ENCODE measurements at places on chromosomes 6 and 20. TPM values are rescaled to one million over a fixed set of nuclear protein-coding genes. Genes with fewer than 3 reads are reported as not detected.

DNA sequence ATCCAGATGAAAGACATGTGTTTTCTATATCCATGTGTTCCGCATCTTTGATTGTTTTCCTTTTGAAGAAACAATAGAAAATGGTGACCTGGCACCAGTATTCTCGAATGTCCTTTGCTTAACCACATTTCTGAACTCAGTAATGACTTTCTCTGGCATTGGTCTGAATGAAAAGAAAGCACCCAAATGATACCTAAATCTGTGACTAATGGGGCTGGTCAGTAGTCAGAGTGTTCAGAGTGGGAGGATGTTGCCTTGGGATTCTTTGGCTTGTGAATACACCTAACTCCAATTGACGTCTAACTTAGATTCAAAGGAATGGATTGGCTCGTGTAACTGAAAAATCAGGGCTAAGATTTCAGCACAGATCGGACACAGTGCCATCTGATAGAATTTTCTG lies 27.1 kb downstream of the PARD6B start:
- DNase-seq = no peak
- H3K27me3 ChIP-seq = no peaks in the 10 kb centered on the region
- H3K27ac ChIP-seq = no peak overlapping the region
- H3K36me3 ChIP-seq = no peaks in the 10 kb centered on the region
- no peaks in the 10 kb centered on the region for H3K4me1 ChIP-seq

GRCh38 chr6:69816569-69816968 lies 19.8 kb upstream of the LMBRD1 start:
- H3K36me3 ChIP-seq = no peaks in the 10 kb centered on the region
- H3K27me3 ChIP-seq = no peaks in the 10 kb centered on the region
- H3K27ac ChIP-seq = no peak overlapping the region
- H3K4me3 ChIP-seq = no peak overlapping the region
- no peak for DNase-seq
- no peaks in the 10 kb centered on the region for H3K4me1 ChIP-seq

DNA sequence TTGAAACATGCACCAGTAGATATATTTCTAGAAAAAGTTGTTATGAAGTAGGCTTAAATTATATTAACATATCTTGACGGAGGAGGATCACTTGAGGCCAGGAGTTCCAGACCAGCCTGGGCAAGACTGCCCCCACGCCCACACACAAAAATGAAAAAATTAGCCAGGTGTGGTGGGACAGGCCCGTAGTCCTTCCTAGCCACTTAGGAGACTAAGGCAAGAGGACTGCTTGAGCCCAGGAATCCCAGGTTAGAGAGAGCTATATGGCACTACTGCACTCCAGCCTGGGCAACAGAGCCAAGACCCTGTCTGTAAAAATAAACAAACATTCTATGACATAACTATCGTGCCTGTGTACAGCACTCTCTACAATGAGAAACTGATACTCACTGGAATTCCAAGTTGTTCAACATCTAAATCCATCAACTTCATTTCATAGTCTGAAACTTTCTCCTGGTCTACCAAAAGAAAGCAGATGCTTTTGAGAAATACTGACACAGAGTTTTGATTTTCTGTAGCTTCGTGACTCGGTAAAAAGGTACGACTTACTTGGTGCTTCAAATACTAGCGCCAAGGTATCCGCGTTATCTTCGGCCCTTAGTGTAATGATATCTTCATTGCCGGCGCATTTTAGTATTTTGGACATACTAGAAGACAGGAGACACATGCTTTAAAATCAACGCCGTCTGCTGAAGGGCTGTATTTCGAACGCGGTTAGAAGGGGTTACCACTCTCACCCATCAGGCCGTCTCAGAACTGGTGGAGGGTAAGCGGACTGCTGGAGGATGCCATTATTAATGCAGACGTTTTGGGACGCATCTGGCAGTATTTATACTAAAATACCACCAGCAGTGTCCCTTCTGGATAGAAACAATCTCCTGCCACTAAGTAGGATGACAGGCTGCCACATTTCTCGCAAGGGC lies 1.3 kb downstream of the PCNA start:
- H3K4me3 ChIP-seq = peak overlapping the region; percentile 75
- H3K27me3 ChIP-seq = no peaks in the 10 kb centered on the region
- H3K27ac ChIP-seq = peak overlapping the region; percentile 87
- H3K36me3 ChIP-seq = peaks cover 7% of the 10 kb centered on the region
- no peak for DNase-seq

DNA sequence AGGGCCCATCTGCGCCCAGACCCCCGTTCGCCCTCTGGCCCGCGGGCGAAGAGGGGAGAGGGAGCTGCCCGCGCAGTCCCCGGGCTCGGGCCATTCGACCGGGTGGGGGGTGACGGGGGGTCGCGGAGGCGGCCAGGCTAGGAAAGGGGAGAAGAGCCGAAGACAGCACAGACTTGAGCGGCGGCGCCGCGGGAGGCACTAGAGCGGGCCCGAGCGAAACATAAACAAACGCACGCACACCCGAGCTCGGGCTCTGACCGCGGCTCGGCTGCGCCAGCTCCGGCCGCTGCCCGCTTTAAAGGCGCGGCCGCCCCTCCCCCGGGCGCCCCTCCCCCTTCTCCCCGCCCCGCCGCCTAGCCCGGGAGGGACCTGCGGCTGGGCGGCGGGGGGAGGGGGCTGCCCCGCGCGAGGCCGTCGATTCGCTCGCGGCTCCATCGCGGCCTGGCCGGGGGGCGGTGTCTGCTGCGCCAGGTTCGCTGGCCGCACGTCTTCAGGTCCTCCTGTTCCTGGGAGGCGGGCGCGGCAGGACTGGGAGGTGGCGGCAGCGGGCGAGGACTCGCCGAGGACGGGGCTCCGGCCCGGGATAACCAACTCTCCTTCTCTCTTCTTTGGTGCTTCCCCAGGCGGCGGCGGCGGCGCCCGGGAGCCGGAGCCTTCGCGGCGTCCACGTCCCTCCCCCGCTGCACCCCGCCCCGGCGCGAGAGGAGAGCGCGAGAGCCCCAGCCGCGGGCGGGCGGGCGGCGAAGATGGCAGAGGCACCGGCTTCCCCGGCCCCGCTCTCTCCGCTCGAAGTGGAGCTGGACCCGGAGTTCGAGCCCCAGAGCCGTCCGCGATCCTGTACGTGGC lies at the start of gene FOXO3:
FOXO3 (plus strand) TSS at position 455 of the 846 bp plus-strand sequence; CDS start at position 747, 292 bp downstream.
- peak within 1 kb of the TSS; percentile 89 for H3K4me3 ChIP-seq
- no peaks in the 10 kb centered on the region for H3K36me3 ChIP-seq
- H3K4me1 ChIP-seq = peaks cover 50% of the 10 kb centered on the region
- no peaks in the 10 kb centered on the region for H3K27me3 ChIP-seq

GRCh38 chr6:146871611-146872425 lies 273.0 kb downstream of the ADGB start:
- no peak overlapping the region for H3K27ac ChIP-seq
- no peaks in the 10 kb centered on the region for H3K36me3 ChIP-seq
- DNase-seq = no peak
- H3K27me3 ChIP-seq = no peaks in the 10 kb centered on the region
- H3K4me3 ChIP-seq = no peak overlapping the region

DNA sequence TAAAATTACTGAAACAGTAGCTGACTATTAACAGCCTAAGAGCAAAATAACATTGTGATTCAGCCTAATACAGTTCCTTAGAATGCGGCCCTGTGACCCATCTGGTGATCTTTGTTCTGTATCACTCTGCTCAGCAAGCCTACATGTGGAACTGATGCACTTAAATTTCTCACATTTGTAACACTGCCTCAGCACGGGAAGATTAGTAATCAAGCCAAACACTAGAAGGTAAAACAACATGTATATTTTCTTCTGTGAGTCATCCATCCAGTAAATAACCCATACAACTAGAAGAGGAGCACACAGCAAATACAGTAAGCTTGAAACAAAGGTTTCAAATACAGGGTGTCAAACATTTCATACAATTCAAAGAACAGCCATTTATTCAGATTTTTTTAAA lies 189.7 kb upstream of the NOX3 start:
- no peaks in the 10 kb centered on the region for H3K36me3 ChIP-seq
- no peak for DNase-seq
- H3K4me3 ChIP-seq = no peak overlapping the region

DNA sequence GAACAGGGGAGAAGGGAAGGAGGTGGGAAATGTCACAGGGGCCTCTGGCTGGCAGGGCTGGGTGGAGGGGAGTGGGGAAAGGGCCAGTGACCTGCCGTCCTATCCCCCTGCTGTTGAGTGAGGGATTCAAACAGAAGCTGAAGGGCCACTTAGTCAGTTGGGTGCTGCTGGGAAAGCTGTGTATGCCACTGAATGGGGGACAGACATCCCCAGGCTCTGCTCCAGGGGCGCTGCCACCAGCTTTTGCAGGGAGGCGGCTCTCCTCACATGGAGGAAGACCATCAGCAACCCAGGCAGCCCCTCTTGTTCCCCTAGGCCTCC lies 50.0 kb downstream of the MDGA1 start:
- peaks cover 16% of the 10 kb centered on the region for H3K27me3 ChIP-seq
- H3K27ac ChIP-seq = no peak overlapping the region
- no peaks in the 10 kb centered on the region for H3K36me3 ChIP-seq
- H3K4me1 ChIP-seq = peaks cover 12% of the 10 kb centered on the region

GRCh38 chr6:28003059-28003458 lies 46.0 kb downstream of the OR2B6 start:
- no peaks in the 10 kb centered on the region for H3K27me3 ChIP-seq
- no peaks in the 10 kb centered on the region for H3K36me3 ChIP-seq
- no peak for DNase-seq
- no peak overlapping the region for H3K27ac ChIP-seq
- H3K4me3 ChIP-seq = no peak overlapping the region

DNA sequence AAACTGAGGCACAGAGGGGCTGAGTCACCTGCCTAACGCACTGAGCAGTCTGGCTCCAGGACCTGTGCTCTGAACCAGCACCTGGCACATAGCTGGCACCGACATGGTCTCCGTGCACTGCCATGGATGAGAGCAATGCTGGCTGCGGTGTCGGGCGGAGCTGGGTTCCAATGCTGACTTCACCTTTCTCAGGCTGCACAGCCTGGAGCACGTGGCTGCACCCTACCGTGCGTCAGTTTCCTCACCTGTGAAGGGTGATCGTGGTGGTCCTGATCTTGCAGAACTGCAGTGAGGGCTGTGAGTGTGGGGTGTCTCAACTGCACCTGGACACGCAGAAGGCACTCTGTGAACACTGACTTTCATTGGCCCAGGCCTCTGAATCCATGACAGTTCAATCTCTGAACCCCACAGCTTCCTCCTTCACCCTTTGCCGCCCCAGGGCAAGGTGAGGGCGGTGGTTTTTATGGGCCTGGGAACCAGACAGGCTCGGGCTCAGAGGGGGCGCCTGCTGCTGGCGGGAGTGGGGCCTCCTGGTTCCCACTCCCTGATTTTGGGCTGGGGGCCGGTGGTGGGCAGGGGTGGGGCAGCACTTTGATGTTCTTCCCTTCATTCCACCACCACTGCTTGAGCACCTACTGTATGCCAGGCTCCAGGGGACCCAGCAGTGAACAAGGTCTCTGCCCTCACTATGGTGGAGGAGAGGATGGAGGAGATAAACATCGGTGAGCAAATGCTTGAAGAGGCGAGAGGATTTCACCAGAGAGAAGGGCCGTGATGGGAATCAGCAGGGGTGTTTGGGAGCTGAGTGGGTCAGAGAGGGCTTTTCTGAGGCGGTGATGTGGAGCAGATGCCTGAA lies 102.9 kb downstream of the CEBPB start:
- no peak for DNase-seq
- peaks cover 28% of the 10 kb centered on the region for H3K4me1 ChIP-seq
- H3K27ac ChIP-seq = peak overlapping the region; percentile 87
- no peak overlapping the region for H3K4me3 ChIP-seq
- H3K36me3 ChIP-seq = no peaks in the 10 kb centered on the region

DNA sequence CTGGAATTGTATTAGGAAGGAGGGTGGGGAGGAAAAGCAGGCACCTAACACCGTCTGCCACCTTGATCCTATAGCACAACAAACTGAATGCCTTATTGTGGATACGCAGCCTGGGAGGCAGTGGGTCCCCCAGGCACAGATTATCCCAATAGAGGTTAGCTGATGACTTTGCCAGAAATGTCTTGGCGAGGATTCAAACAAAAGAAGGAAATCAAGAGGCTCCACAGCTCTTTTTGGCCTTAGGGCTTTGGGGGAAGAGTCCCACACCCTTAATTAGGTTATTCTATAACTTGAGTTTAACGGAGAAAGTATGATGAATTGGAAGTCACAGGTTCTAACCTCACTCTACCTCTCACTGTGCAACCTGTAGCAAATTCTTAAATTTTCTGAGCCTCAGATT lies 102.0 kb downstream of the MRPL14 start:
- no peaks in the 10 kb centered on the region for H3K4me1 ChIP-seq
- DNase-seq = no peak
- H3K27ac ChIP-seq = no peak overlapping the region
- H3K36me3 ChIP-seq = no peaks in the 10 kb centered on the region
- no peaks in the 10 kb centered on the region for H3K27me3 ChIP-seq

GRCh38 chr20:57872816-57873409 lies 163.1 kb upstream of the PMEPA1 start:
- H3K27ac ChIP-seq = no peak overlapping the region
- DNase-seq = no peak
- no peaks in the 10 kb centered on the region for H3K27me3 ChIP-seq
- H3K4me1 ChIP-seq = no peaks in the 10 kb centered on the region

GRCh38 chr20:48098099-48098498 lies 312.8 kb upstream of the SULF2 start:
- no peak overlapping the region for H3K4me3 ChIP-seq
- no peaks in the 10 kb centered on the region for H3K36me3 ChIP-seq
- no peak overlapping the region for H3K27ac ChIP-seq
- H3K4me1 ChIP-seq = no peaks in the 10 kb centered on the region
- H3K27me3 ChIP-seq = no peaks in the 10 kb centered on the region
- DNase-seq = no peak

GRCh38 chr6:49257549-49257948 lies 205.5 kb downstream of the MMUT start:
- no peaks in the 10 kb centered on the region for H3K27me3 ChIP-seq
- H3K27ac ChIP-seq = no peak overlapping the region
- no peak overlapping the region for H3K4me3 ChIP-seq
- DNase-seq = no peak
- H3K4me1 ChIP-seq = no peaks in the 10 kb centered on the region

- H3K27me3 ChIP-seq = no peaks in the 10 kb centered on the region
- H3K27ac ChIP-seq = no peak overlapping the region
- H3K4me1 ChIP-seq = no peaks in the 10 kb centered on the region
- no peak overlapping the region for H3K4me3 ChIP-seq
- no peak for DNase-seq
Measured at GRCh38 chr6:144844596-144844995, 559.5 kb downstream of the UTRN start.

GRCh38 chr6:154721460-154721859 lies 11.8 kb upstream of the SCAF8 start:
- H3K27ac ChIP-seq = no peak overlapping the region
- no peaks in the 10 kb centered on the region for H3K27me3 ChIP-seq
- H3K36me3 ChIP-seq = no peaks in the 10 kb centered on the region
- H3K4me3 ChIP-seq = no peak overlapping the region

DNA sequence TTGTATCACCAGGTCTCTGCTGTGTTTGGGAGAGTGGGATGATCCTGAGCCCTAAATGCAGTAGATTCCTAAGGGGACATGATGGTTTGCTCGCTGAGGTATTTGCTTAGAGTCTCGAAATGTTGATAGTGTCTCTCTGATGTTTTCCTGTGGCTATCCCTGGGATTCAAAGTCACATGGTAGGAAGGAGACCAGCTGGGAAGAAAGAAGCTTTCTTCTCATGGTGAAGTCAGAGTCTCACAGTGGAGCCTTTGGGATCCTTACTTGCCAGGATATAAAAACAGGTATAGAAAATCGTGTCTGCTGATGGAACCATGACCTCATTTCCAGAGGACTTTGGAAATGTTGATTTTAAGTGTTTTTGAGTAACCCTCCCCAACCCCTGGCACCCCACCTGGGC lies 259.3 kb upstream of the SUPT3H start:
- no peaks in the 10 kb centered on the region for H3K27me3 ChIP-seq
- no peaks in the 10 kb centered on the region for H3K4me1 ChIP-seq
- H3K4me3 ChIP-seq = no peak overlapping the region
- no peak overlapping the region for H3K27ac ChIP-seq

The GRM4 gene
- not detected for total RNA-seq

The SLC4A11 gene
- total RNA-seq = 4.9 TPM

The SLC22A2 gene
- not detected for total RNA-seq

The SLC2A10 gene
- total RNA-seq = 9.1 TPM

The HLA-G gene
- 11.8 TPM for total RNA-seq

The CAPN11 gene
- 0.55 TPM for total RNA-seq
